KG1 (cell line): ENCODE measurements at places on chromosomes 2 and 18.

DNA sequence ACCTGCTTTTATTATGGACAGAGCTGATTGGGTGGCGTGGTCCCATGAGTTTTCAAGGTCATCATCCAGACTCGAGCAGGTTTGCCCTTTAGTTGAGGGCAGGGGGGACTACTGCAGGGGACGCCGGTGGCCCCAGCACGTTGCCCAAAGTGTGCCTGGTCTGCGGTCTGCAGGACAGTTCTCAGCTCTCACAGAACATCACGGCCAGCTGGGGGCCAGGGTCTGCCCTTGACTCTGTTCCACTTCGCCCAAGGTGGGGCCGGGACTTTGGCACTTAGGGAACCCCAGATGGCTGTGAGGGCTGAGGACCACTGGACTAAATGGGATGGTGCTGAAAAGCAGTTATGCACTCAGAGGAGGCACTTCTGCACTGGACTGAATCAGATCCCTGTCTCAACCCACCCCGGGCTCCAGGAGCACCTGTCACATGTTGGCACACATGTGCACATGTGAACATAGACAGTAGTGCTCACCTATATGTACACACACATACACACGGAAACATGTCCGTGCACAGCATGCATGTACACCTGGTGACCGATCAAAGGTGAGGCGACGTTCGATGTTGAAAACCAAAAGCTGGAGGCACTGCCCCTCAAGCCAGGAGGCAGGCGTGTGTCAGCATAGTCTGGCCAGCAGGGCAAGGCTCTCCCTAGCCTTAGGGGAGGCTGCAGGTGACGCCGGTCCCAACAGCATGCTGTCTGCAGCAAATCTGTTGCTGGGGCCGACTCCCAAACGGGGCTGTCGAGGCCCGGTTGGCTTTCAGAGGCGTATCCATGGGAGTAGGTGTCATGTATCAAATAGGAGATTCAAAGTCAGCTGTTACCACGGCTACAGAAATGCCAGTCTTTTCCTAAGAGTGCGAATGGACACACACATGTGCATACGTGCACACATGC, 10.2 kb downstream of the ANO7 start:
- no peak for DNase-seq

GRCh38 chr18:58754544-58755068, 83.3 kb downstream of the MALT1 start:
- DNase-seq, result no peak

- peak; percentile 31 for DNase-seq
These were observed 500 bp downstream of the LIMS1 start for GRCh38 chr2:108534584-108535356.

- no peak for DNase-seq
These were observed 473.3 kb downstream of the SPAG16 start for GRCh38 chr2:213757525-213757924.

DNA sequence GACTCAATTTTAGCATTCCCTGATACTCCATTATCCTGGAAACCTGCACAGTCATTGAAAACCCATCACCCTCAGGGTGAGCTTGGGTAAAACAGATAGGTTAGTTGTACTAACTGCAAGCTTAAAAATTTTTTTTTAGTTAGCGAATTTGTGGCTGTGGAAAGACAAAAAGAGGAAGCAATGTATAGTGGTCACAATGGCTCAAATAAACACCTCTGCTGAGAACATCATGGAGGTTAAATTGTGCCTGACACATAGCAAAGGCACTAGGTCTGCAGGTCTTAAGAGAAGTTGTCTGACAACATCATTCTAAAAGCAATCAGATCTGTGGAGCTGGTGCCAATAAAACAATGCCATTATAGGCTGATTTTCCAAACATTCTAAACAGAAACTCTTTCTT, 84.4 kb upstream of the CAVIN2 start:
- peak; percentile 19 for DNase-seq

DNA sequence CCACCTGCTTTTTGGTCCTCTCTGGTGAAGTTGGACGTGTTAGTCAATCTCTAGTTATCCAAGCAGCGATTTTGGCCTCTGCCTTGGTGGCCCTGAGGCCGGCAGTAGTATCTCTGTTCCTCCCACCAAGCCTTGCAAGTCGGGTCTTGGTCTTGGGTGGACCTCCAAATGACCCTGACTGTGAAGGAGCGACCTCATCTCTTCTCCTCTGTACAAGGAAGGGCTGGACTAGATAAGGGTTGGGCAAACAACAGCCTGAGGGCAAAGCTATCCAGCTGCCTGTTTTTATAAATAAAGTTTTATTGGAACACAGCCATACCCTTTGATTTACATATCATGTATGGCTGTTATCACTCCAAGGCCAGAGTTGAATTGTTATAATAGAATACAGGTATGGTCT, 74.6 kb upstream of the FOSL2 start:
- no peak for DNase-seq
